Right forelimb (tissue), 1 donor: ENCODE measurements at places on chromosomes 12 and 14.
A peak's percentile ranks its signal among the peaks of the same experiment; 100 is the strongest.

DNA sequence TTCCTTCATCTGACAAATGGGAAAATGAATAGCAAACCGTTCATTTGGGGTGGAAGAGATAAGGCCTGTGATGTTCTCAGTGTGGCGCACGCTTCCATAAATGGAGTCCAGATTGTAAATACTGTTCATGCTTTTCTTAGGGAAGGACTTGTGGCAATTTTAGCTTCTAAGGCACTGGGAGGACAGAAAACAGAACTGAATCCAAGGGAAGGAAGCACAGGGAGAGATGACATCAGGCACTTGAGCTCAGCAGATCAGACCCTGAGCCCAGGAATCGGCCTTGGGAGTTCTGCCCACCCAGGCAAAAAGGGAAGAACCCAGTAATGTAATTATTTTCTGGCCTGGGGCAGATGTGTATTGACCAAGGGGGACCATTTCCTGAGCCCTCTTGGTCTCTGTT, 7.2 kb upstream of the SH2B3 start:
- no peak for DNase-seq

DNA sequence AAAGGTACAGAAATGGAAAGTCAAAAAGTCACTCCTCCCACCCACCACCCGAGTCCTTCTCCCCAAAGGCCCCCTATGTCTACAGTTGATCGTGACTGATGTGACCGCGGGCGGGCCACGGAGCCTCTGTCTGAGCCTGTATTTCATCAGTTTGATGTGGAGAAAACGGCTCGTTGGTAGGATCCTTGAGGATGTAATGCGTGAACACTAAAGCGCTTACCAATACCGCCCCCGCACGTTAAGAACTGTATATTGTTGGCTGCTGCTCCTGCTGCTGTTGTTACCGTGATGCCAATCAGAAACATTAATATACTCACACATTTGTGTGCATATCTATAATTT, 24.6 kb upstream of the UBC start:
- DNase-seq: peak; percentile 76

DNA sequence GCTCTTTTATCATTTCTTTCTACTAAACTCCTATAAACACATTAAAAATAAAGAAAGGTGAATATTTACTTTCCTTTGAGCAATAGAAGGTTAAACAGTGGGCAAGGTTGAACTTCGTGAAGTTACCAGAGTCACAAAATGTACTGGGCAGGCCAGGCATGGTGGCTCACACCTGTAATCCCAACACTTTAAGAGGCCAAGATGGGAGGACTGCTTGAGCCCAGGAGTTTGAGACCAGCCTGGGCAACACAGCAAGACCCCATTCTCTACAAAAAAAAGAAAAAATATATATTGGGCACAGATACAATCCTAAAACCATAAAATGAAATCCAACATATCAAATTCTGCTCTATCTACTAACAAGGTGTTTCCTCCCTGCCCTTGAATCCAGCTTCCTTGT, 60.7 kb upstream of the VPS33A start:
- DNase-seq: no peak

DNA sequence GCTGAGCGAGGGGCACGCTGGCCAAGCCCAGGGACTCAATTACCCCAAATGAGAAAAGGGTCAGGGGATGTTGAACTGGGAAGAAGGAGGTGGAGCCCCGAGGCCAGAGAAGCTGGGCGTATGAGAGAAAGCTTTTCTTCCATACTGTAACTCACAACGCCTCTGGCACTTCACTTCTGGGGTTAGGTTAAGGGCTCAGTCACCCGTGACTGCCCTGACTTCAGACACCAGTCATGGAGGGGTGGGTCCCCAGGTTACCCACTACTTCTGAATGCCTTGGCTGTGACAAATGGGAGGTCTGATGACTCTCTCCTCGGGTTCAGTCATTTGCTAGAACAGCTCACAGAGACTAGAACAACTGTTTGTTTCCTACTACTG, 5.5 kb upstream of the GPR132 start:
- no peak for DNase-seq

- no peak for DNase-seq
Measured at GRCh38 chr12:82054566-82054965, 295.4 kb upstream of the PPFIA2 start.

- no peak for DNase-seq
Measured at GRCh38 chr14:104966261-104966865, 11.8 kb downstream of the AHNAK2 start.

DNA sequence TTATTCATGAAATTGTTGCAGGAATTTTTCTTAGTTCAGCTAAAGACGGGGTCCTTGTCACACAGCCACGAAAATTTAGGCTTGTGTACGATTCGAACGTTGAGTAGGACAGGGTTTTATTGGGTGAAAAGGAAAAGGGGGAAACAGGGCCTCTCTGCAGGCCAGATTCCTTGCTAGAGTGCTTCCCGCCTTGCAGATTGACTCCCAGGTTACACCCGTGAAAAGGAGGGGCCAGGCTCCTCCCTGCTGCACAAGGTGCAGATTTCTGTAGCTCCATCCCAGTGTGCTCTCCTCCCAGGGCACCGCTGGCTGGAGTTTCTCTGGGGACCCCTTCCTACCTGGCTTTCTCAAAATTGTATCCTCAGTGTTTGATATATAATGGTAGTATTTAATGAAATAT, 221.5 kb downstream of the ERC1 start:
- no peak for DNase-seq

GRCh38 chr14:99742509-99743487, 50.4 kb upstream of the EML1 start:
- no peak for DNase-seq

DNA sequence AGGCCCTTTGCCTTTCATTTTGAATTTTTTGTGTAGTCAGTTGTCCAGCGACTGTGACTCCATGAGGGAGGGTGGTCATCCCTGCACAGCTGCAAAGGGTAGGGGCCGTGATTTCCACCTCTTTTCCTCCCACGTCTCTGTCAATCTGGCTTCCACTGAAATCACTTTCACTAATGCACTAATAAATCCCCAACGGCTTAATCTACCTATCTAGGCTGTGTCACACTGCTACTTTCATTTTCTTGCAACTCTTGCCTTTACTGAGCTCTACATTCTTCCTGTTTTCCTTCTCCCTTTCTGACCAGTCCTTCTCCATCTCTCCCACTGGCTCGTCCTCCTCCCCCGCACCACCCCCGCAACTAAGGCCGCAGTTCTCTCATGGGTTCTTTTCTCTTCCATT, 212.3 kb upstream of the FOXN3 start:
- no peak for DNase-seq

DNA sequence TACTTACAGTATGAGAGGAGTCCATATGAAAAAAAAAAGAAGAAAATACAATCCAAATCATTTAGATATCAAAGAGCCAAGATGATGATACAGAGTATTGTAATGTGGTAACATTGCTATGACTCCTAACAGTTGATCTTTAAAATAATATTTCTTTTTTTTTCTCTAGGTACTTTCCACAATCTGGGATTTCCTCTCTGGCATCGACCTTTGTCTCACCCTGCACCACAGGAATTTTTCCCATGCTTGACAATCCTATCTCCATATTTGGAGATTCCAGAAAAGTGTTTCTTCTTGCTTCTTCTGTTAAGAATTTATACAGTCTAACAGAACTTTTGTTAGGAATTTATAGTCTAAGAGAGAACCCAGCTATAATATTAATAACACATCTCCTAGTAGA, 184.4 kb downstream of the ITPR2 start:
- DNase-seq: no peak

DNA sequence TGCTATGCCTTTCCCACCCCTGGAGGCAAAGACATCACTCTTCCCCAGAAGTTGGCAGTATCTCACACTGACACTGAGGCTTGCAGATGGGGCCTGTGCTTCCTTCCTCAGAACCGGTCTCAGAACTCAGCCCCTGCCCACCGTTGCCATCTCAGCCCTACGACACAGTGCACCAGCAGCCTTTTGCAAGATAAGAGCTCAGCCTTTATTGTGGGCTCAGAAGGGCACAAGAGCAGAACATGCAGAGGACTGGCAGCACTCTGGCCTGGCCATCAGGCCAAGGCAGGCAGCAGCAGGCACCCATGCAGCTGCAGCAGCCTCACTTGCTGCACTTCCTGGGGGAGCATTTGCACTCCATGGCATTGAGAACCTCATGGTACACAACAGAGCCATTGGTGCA, 3.6 kb upstream of the ANO2 start:
- DNase-seq: no peak

DNA sequence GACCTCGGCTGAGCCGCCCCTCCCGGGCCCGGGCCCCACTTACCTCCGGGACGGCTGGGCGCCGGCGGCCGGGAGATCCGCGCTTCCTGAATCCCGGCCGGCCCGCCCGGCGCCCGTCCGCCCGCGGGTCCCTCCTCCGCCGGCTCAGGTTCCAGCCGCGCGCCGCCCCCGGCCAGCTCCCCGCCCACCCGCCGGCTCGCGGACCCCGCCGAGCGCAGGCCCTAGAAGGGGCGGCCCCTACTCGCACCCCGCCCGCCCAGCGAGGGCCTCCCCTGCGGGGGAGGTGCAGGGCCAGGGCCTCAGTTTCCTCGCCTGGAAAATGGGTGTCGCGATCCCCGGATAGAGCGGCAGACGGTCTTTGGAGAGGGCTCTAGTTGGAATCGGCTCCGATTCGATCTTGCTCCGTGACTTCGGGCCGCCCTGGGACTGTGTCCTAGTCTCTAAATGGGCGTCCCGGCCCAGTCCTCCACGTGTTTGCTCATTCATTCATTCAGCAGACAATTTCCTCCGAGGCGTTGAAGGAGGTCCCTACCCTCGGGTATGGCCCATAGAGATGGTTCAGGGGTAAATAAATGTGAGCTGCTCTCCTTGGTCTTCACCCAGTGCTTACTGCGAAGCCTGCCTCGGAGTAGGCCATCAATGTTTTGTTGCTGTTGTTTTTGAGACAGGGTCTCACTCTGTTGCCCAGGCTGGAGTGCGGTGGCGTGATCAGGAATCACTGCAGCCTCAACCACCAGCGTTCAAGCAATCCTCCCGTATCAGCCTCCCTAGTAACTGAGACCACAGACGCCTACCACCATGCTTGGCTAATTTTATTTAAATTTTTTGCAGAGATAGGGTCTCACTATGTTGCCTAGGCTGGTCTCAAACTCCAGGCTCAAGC, at the start of gene TRPV4:
Gene TRPV4 (minus strand): TSS at position 92 of the 883 bp plus-strand sequence. CDS start 18,602 bp downstream, outside the sequence.
- DNase-seq: peak; percentile 79

DNA sequence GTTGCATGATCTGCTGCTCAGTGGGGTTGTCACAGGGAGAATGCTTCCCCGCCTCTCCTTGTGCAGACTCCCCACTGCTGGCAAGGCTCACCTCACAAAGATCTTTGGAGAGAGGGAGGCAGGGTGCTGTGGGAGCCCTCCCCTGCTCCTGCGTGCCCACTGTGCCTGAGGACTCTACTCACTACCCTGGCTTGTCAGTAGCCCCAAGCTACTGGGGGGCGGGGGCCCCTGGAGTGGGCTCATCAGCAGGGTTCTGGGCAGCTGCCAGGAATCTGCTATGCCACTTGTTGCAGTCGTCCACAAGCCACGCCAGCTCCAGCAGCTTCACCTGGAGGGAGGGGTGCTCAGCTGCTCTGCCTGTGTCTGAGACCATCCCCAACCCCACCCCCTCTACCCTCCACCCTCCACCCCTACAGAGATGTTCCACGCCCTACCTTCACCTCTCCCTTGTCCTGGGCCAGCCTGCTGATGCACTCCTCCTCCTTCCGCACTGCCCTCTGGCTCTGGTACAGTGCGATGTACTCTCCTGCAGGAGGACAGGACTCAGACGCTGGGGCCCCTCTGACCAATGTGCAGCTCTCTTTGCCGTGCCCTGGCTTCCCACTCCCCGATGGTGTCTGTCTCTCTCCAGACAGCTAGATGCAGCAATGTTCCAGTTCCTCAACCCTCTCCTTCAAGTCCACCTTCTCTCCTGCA, 14.2 kb upstream of the BLTP3B start:
- DNase-seq: no peak

GRCh38 chr12:14714437-14714836, 18.0 kb upstream of the GUCY2C start:
- DNase-seq: no peak

GRCh38 chr14:93333631-93334103, 831 bp upstream of the BTBD7 start:
- DNase-seq: no peak

- DNase-seq: no peak
Measured at GRCh38 chr12:54439521-54440255, 20.6 kb upstream of the ITGA5 start.

DNA sequence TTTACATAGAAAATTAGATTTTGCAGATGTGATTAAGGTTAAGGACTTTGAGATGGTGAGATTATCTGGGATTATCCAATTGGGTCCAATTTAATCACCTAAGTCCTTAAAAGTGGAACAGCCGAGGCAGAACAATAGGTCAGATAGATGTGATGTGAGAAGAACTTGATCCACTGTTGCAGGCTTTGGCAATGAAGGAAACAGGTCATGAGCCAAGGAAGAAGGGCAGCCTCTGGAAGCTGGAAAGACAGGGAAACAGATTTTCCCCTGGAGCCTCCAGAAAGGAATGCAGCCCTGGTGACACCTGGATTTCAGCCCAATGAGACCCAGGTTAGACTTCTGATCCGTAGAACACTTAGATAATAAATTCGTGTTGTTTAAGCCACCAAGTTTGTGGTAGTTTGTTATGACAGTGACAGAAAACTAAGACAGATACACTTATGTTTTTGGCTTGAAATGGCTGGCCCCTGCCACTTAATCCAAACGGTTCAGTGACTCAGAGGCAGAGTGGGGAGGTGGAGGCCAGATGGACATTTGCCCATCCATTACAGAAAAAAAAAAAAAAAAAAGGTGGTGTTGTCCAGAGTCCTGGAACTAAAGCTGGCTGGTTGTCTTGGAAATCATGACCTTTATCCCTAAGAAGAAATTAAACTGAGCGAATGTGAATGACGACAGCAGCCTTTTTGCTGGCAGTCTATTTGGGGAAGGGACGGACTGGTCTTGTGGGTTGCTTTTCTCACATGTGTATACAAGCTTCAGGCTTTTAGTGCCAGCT, 181.9 kb upstream of the NRXN3 start:
- DNase-seq: no peak

DNA sequence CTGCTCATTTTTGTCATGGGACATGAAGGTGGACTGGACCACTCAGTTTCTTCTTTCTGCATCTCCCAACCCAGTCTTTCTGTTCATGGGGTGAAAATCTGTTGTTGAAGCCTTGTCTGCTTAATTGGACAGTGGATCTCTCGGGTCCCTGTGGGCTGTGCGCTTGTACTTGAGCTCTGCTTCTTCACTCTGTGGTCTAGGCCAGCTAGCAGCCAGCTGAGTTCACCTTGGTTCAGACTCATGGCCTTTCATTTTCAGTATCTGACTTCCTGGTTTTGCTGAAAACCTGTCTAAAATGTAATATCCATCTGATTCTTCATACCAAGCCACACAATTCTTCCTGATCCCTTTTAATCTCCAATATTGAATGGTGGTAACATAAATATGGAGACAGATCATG, 117.2 kb downstream of the LRRK2 start:
- no peak for DNase-seq

- DNase-seq: no peak
Measured at GRCh38 chr12:106861984-106862916, 87.8 kb downstream of the RIC8B start.

GRCh38 chr12:106903241-106903945, 52.3 kb upstream of the TMEM263 start:
- DNase-seq: peak; percentile 78

DNA sequence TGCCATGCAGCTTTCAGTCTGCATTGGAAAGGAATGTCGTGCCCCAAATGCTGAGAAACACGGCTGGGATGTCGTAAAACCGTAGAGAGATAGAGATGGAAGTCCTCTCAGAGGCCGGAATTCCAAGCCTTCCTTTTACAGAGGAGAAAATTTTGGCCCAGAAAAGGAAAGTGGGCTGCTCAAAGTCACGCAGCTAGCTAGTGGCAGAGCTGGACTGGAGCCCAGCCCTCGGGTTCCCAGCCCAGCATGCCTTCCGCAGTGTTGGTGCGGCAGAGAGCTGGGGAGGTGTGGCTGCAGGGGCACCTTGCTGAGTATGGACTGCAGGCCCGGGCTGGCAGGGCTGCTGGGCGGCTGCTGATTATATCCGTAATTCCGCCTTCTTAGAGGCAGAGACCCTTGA, 50.3 kb downstream of the KCNA1 start:
- no peak for DNase-seq
